Hepatocyte (in vitro differentiated cells): ENCODE measurements at places on chromosomes 4 and X. TPM values are rescaled to one million over a fixed set of nuclear protein-coding genes. Genes with fewer than 3 reads are reported as not detected.
A peak's percentile ranks its signal among the peaks of the same experiment; 100 is the strongest.

DNA sequence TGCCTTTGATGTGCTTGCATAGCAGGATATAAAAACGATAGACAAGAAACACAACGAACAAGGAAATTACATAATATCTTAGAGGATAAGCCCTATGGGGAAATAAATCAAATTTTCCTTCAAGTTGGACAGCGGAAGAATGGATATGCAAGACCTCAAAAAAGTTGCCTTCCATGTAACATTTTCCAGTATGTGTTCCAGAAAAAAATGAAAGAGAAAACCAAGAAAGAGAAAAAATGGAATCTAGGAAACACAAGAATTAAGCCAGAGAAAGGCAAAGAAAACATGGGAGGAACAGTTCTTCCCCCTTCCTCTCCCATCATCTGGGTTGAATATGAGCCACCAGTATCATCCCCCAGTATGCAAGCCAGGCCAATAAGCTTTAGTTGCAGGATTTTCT lies 34.6 kb upstream of the MID1 start:
- no peaks in the 10 kb centered on the region for H3K4me1 ChIP-seq
- H3K27ac ChIP-seq = no peak overlapping the region
- DNase-seq = no peak

Gene FGF2
- 9.7 and 11.3 TPM in 2 replicates for total RNA-seq

DNA sequence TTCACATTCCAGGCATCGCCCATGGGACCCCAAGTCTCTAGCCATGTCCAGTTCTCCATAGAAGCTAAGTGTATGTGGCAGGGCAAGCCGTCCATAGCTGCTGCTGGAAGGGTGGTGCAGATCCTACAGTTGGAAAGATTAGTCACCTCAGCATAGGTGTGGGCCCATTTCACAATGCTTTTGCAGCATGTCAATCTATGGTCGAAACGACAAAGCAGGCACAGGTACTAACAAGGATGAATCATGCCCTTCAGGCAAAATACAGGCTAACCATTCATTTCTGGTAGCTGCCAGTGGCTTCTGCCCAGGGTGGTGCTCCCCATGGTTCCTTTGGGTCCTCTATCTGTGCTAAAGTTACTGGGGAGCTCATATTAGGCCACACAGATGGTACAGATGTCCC lies 225.2 kb downstream of the ADGRL3 start:
- no peaks in the 10 kb centered on the region for H3K36me3 ChIP-seq
- DNase-seq = no peak
- H3K4me1 ChIP-seq = no peaks in the 10 kb centered on the region
- H3K27ac ChIP-seq = no peak overlapping the region
- no peaks in the 10 kb centered on the region for H3K27me3 ChIP-seq
- H3K4me3 ChIP-seq = no peak overlapping the region

Gene GIMD1
- total RNA-seq = not detected in 2 replicates

- peak; percentile 56 for DNase-seq
- no peak overlapping the region for H3K4me3 ChIP-seq
- H3K36me3 ChIP-seq = no peaks in the 10 kb centered on the region
- H3K27me3 ChIP-seq = no peaks in the 10 kb centered on the region
- H3K4me1 ChIP-seq = peaks cover 18% of the 10 kb centered on the region
These were observed 80.7 kb upstream of the IGFBP7 start for GRCh38 chr4:57190601-57191481.

Gene AFF2
- total RNA-seq = 6.5 and 8.6 TPM in 2 replicates

GRCh38 chrX:10495677-10496076 lies 124.7 kb downstream of the MID1 start:
- H3K4me3 ChIP-seq = no peak overlapping the region
- DNase-seq = no peak
- H3K4me1 ChIP-seq = no peaks in the 10 kb centered on the region
- no peaks in the 10 kb centered on the region for H3K27me3 ChIP-seq
- no peak overlapping the region for H3K27ac ChIP-seq

Gene TMEM150C
- 4.0 and 4.5 TPM in 2 replicates for total RNA-seq

Gene TMEM35A
- total RNA-seq = 2.0 and 2.6 TPM in 2 replicates

DNA sequence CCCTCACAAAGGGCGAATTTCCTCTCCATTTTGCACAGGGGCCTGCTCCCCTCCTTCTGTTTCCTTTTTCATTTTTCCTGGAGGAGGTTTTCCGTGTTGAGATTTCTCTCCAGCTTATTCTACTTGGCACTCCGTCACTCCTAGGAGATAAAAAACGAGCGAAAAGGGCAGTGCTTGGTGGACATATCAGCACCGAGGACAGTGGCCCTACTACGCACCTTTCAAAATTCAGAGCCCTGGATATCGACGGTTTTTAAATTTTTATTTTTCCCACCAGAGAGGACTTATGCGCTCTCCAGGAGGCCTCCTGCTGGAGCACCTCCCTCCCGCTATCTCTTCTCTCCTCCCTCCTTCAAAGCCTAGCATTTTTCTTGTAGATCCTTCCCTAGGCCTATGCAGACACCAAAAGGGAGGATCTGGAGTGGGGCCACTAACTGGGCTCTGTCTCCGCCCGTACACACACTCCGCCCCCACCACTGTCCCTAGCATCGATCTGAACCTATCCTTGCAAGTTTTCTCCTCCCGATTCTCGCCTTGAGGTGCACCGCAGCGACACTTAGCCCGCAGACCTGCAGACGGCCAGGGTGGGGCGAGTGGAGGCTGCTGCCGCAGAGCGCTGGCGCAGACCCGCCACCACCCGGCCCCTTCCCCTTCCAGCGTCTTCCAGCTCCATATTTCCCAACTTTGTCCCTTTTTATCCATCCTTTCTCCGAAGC lies 8.5 kb upstream of the TCEAL9 start:
- H3K27ac ChIP-seq = no peak overlapping the region
- H3K4me1 ChIP-seq = no peaks in the 10 kb centered on the region
- no peaks in the 10 kb centered on the region for H3K36me3 ChIP-seq
- no peak overlapping the region for H3K4me3 ChIP-seq
- no peaks in the 10 kb centered on the region for H3K27me3 ChIP-seq
- no peak for DNase-seq

DNA sequence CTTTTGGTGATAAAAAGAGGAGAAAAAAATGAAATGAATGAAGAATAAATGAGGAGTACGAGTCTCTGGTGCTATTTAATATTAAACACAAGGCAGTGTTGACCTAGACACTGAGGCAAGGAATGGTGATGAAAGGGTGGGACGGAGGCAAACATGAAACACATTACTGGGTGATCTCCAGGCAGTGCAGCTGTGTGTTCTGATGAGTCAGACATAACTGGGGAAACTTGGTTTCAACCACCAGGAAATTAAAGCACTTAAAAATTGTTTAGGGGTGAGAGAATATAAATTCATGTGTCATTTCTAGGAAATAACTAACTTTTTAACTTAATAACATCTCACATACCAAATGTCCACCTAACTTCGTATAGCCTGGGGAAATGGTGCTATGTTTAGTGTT lies 19.7 kb upstream of the CXCL6 start:
- no peaks in the 10 kb centered on the region for H3K36me3 ChIP-seq
- no peak for DNase-seq
- no peaks in the 10 kb centered on the region for H3K4me1 ChIP-seq

Gene ZNF185
- 10.6 and 10.8 TPM in 2 replicates for total RNA-seq
